ENCODE measurements at places on chromosomes 16 and 17.

DNA sequence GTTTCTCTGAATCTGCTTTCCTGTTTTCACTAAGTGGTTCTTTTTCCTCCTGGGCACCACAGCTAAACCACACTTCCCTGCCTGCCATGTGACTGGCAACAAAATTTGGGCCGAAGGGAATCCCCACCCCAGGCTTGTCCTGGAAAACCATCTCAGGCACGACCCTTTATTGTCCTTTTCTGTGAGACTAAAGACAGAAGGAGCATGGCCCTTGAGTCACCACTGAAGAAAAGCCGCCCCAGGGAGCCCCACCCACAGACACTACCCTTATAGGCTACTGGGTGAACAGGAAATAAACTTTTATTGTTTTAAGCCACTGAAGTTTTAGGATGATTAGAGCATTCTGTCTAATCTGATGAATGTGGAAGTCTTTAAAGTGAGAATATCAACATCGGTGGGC lies 88.6 kb upstream of the BRD7 start:
- DNase-seq: no peak

GRCh38 chr17:72077326-72077960 lies 43.4 kb upstream of the SOX9 start:
- no peak for DNase-seq

- no peak for DNase-seq
These were observed 429 bp downstream of the KIF1C start for GRCh38 chr17:4998027-4998731.

DNA sequence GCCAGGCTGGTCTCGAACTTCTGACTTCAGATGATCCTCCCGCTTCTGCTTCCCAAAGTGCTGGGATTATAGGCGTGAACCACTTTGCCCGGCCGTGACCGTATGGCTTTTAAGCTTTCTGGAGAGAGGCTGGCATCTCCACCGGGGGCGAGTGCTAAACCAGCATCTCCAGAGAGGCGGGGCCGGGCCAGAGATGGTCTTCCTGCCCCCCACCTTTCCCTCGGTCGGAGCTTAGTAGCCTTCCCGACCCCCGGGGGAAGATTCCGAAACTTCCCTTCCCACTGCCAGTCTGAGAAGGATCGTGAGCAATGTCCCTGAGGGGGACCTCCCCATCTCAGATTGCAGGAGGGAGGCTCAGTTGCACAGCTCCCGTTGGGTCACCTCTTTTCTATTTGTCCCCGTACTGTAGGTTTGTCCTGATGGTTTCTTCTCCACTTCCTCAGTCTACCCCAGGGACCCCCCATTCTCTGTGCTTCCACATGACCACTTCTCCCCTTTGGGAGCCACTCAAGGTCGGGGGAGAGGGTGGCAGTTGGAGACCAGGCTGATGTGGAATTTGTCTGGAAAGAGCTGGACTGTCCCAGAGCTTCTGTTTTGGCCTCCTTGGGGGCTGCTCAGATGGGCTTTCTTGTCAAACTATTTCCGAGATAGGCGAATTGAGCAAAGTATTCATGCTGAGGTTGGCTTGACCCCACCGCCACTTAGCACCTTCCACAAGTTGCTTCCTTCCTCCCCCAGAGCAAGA lies 18.2 kb downstream of the IGF2BP1 start:
- no peak for DNase-seq

DNA sequence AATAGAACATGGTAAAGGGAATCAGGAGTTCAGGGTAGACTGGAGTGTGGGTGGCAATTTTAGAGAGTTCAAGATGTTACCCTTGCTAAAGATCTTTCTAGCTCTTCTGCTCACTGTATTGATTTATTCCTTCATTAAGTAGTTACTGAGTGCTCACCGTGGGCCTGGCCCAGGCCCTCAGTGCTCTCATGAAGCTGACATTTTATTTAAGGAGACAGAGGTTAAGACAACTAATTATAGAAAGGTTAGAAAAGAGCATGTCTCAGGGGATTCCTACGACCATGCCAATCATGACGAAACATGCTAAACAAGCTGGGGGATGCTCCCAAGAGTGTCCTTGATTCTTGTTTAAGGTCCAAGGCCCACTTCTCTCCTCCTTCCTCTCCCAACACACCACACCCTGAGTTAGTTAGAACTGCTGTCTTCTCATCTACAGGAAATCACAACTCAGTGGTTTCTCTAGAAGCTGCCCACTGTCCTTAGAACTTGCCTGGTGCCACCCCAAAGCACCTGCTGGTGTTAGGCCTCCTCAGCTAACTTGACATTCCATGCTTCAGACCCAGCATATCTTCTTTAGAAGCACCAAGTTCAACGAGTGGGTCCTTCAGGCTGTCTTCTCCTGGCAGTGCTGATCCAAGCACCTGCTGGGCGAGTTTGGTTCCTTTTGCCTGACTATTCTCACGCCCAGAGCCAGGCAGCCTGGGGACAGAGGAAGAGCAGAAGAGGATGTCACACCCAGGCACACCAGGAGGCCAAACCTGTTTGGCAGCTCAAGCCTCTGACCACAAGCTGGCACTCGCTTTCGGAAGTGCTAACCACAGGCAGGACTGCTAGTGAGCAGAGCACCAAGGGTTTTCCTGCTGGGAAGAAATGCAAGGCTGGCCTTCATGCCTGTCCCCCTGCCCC lies 79.0 kb downstream of the GAS7 start:
- DNase-seq: no peak

- DNase-seq: no peak
These were observed 19.7 kb downstream of the TEKT3 start for GRCh38 chr17:15321556-15322251.

DNA sequence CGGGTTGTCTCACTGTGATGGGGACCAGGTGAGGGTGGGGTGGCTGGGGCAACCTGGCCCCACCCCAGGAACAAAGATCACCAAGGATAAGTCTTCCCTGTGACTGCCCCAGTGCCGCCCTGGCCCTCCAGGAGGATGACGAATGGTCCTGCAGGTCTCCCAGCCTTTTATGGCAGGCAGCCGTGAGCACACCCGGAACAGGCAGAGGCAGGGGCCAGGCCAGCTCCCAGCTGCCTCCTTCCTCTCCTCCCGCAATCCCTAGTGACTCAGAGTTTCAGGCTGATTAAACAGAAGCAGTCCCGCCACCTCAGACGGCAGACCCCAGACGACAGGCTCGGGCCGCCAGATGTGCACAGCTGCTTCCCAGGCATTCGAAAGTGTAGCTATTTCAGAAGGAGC lies 13.3 kb downstream of the JUP start:
- no peak for DNase-seq

DNA sequence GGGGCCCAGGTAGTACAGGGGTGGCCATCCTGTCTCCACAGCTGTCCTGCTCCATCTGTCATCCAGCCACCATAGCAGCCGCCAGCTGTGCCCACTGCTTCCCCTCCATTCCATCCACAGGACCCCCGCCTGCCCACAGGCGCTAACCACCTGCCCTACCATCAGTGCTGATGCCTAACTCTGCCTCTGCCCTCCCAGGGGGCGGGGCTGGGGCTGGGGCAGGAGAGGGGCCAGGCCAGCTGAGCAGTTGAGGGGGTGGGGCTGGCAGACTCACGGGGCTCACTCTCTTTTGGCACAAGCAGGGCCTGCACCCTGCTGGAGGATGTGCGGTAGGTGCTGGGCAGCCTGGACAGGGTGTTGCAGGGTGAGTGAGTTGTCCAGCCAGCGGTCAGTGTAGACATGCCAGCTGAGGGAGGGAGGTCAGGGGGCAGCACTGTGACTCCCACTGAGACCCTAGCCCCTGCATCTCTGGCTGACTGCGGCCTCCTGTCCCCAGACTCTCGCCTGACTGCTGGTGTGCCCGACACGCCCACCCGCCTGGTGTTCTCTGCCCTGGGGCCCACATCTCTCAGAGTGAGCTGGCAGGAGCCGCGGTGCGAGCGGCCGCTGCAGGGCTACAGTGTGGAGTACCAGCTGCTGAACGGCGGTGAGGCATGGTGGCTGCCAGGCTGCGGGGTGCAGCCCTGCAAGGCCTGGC lies 9.6 kb downstream of the GALK1 start:
- DNase-seq: no peak

- DNase-seq: no peak
These were observed 54.6 kb upstream of the TNRC6A start for GRCh38 chr16:24674877-24675276.

GRCh38 chr17:18229771-18230170 lies 4.3 kb downstream of the LLGL1 start:
- DNase-seq: no peak

- DNase-seq: no peak
These were observed 28.7 kb downstream of the MEAK7 start for GRCh38 chr16:84475643-84476240.

DNA sequence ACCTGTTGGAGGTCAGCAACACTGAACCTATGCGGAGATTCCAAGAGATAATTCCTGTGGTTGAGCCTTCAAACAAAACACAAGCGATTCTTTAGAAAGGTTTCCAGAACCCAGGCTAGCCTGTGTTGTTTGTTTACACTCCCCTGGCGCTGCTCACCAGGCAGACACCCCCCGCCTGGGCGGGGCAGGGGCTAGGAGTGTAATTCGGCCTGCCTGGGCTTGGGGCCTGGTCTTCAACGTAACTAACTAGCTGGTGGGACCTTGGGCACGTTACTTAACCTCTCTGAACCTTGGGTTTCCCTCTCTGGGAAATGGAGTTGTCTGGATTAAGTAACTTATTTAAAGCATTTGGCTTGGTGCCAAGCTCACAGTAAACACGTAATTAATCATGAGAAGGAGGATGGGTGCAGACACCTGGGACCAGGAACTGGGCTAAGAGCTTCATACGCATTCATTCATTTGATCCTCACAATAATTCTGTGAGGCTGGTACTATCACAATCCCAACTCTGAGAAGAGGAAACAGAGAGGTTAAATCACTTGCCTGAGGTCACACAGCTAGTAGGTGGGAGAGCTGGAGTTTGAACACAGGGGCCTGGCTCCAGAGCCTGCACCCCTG lies 7.6 kb upstream of the ARHGAP27 start:
- DNase-seq: no peak

DNA sequence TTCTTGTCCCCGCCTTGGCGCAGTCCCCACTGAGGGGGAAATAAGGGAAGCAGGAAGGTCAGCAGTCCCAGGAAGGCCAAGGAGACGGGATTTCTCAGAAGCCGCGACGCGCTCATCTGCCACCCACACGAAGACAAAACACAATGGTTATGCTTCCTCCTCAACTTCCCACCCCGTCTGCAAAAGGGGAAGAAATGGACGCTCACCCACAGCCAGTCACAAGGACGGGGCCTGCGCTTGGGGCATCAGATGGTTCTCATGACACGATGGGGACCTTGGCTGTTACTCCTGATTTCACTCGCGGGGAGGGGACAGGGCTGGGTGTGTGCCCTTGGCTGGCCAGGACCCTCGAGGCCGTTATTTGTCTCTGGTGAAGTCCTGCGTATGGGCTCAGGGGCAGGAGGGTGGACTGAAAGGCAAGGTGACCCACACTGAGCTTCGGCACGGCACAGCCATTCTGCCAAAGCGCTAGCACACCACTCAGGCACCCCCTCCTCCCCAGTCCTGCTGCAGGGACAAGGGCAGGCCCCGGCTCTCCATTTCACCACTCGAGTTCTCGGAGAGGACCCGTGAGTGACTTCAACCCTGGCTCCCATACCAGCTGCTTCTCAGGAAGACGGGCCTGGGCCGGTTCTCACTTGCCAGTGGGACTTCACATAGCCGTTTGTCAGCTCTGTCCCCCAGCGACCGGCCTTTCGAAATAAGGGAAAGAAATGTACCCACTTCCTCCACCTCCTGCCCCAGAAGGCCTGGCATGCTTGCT lies 84.5 kb downstream of the ABR start:
- DNase-seq: no peak

- DNase-seq: no peak
These were observed 55.0 kb downstream of the SSH2 start for GRCh38 chr17:29874931-29875596.

- no peak for DNase-seq
These were observed 235.2 kb downstream of the CPPED1 start for GRCh38 chr16:12568438-12568837.

- peak; percentile 28 for DNase-seq
These were observed 12.7 kb upstream of the HASPIN start for GRCh38 chr17:3710951-3711383.

DNA sequence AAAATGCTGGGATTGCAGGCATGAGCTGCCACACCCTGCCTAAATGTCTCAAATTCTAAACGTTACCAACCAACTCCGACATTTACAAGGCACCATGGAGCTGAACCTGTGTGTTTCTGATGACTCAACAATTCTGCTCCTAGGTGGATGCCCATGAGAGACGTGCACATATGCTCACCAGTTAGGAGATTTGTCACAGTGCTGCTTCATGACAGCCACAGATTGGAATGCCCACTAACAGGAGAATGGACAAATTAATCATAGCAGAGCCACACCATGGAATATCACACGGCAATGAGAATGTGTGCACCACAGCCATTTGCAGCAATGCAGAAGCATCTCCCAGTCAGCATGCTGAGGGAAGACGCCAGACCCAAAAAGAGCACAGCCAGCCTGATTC lies 8.0 kb upstream of the KCNG4 start:
- no peak for DNase-seq

DNA sequence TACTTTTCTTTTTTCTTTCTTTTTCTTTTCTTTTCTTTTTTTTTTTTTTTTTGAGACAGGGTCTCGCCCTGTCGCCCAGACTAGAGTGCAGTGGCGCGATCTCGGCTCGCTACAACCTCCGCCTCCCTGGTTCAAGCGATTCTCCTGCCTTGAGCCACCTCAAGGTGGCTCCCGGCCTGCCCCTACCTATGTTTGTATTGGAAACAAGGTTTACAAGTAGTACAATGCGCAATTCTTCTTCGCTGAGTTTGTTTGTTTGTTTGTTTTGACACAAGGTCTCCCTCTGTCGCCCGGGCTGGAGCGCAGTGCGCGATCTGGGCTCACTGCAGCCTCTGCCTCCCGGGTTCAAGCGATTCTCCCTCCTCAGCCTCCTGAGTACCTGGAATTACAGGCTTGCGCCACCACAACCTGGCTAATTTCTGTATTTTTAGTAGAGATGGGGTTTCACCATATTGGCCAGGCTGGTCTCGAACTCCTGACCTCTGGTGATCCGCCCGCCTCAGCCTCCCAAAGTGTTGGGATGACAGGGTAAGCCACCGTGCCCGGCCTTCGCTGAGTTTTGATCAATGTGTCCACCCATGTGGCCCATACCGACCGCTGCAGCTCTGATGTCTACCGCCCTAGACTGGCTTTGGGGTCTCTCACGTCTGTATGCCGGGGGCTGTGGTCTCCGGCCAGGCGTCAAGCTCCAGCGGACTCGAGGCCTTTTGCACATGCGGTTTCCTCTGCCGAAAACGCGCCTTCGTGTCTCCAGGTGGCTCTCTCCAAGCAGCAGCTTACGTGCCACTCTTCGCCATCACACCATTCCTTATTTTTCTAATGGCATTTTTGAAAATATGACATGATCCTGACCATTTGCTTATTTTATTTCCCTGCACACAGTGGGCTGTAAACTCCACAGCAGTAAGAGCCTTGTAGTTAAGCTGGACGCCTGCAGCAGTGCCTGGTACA lies 1.1 kb upstream of the YBX2 start:
- no peak for DNase-seq

DNA sequence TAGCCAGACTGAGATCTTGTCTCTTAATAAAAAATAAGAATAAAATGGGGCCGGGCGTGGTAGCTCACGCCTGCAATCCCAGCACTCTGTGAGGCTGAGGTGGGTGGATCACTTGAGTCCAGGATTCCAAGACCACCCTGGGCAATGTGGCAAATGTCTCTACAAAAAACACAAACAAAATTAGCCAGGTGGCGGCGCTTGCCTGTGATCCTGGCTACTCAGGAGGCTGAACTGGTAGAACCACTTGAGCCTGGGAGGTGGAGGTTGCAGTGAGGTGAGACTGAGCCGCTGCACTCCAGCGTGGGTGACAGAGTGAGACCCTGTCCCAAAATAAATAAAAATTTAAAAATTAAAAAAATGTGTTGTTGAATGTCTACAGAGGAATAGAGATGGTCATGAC lies 2.9 kb upstream of the DEF8 start:
- DNase-seq: no peak
